Amniotic epithelial cell (primary cell): ENCODE measurements at places on chromosomes 1 and 21.

DNA sequence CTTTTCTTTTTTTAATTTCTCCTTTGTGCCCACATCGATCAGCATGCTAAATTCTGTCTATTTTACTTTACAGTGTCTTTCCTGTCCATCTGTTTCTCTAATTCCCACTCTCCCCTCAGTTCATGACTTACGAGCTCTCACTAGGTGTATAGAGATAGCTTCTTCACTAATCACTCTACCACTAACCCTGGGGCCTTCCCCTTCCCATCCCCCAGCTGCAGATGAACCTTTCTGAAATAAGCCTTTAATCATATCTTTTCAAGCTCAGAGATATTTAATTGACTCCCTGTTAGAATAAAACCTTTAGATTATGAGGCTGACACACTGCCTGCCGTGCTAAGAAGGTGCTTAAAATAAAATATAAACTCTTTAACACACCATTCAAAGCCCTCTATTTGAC lies 66.3 kb upstream of the BMP8A start:
- DNase-seq: no peak

GRCh38 chr1:6349254-6349943 lies 44.2 kb downstream of the ACOT7 start:
- no peak for DNase-seq

DNA sequence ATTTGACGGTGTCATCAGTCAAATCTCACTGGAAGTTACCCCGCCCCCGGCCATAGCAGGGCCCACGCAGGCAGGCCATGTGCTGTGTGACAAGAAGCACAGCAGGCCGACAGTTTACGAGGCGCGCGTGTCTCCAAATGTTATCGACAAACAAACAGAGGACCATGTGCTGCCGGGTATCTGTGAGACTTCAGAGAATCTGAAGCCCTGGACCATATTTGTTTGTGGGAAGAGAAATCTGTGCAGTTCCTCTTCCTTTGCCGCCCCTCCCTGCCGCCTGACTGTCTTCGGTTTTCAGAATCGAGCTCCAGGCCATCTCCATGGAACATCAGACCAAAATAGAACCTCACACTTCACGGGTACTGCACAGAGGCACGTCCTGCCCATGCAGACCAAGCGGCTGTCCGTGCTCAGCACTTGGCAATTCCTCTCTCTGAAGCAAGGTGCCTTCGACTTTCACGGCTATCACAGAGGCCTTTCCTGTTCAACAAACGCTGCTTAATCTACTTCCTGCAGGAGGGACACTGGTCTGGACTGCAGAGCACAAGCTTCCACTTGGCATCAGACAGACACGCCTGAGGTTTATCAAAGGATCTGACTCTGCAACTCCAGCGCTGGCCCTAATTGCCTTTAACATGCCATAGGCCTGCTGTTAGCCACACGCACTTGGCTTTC lies 135.7 kb upstream of the KRTAP19-8 start:
- DNase-seq: no peak

DNA sequence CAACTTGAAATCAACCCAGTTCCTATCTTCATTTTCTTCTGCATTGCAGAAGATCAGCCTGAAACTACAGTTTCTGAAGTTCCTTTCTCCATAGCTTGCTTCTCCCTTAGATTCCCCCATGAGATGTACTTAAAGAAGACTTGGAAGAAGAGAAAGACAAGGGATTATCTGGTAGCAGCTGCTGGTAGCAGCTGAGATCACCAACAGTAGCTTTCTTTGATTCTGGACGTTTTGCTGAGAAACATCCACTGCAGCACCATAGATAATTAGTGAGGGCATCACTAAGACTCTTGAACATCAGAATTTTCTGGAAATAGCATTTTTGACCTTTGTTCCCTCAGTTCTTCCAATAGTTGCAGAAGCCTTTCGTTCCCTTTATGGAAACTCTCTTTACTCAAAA lies 465 bp upstream of the CFHR3 start:
- DNase-seq: no peak

DNA sequence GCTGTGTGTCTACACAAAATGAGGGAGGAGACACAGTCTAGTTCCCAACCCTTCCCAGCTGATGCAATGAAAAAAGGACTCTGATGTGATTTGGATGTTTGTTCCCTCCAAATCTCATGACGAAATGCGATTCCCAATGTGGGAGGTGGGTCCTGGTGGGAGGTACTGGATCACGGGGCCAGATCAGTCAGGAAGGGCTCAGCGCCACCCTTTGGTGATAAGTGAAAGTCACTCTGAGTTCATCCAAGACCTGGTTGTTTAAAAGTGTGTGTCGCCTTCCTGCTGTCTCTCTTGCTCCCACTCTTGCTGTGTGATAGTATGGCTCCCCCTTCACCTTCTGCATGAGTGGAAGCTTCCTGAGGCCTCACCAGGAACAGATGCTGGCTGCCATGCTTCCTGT lies 63.2 kb downstream of the GNG4 start:
- DNase-seq: no peak

DNA sequence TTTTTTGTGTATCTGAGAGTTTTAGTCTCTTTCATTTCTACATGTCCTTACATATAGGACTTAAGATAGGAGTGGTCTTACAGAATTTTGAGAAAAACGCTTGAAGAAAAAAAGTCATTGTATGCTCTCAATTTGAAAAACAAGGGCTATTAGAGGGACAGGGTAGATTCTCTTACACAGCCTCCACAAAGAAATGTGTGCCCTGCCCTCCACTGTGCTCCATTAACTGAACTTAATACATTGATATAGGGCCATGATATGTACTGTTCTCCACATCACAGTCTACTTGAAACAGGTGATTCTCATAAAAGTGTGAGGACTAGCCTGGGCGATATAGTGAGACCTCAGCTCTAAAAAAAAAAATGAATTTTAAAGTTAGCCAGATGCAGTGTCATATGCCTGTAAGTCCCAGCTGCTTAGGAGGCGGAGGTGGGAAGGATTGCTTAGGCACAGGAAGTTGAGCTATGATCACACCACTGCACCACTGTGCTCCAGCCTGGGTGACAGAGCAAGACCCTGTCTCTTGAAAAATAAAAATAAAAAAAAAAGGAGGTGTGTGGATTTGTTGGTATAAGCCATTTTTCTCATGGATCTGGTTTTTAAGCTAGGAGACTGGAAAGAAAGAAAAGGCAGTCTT lies 77.0 kb downstream of the HMCN1 start:
- DNase-seq: no peak

DNA sequence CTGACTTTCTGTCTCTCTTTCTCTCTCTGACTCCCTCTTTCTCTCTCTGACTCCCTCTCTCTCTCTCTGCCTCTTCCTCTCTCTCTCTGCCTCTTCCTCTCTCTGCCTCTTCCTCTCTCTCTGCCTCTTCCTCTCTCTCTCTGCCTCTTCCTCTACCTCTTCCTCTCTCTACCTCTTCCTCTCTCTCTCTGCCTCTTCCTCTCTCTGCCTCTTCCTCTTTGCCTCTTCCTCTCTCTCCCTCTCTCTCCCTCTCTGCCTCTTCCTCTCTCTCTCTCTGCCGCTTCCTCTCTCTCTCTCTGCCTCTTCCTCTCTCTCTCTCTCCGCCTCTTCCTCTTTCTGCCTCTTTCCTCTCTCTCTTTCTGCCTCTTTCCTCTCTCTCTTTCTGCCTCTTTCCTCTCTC lies 18.6 kb upstream of the ANKRD45 start:
- no peak for DNase-seq

- no peak for DNase-seq
Measured at GRCh38 chr1:33930346-33931110, 66.6 kb downstream of the HMGB4 start.

GRCh38 chr1:60813071-60813470 lies 269.3 kb upstream of the NFIA start:
- DNase-seq: no peak

DNA sequence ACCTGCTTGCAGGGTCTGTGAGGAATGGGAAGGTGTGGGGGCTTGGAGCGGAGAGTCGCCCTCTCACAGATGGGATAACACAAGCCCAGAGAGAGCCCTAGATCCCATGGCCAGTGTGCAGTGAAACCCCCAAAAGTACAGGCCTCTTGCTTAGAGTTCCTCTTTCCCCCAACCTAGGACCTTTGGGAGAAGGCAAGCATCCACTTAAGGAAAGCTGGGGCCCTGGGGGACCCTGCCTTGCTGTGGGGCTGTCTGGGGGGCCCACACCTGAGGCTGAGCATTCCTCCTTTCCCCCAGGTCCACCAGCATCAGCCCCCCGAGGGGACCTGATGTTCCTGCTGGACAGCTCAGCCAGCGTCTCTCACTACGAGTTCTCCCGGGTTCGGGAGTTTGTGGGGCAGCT lies 1.1 kb downstream of the VWA1 start:
- DNase-seq: no peak
